Adipose tissue (tissue), 3 donors: ENCODE measurements at places on chromosomes 11 and 22. TPM values are rescaled to one million over a fixed set of nuclear protein-coding genes. Genes with fewer than 3 reads are reported as not detected.

Gene SLC22A9
- polyA plus RNA-seq = not detected

Gene HTR3B
- not detected for polyA plus RNA-seq

Gene DDTL
- polyA plus RNA-seq = 10.6 TPM

Gene A4GALT
- 5.3 TPM for polyA plus RNA-seq

Gene CRKL
- polyA plus RNA-seq = 19.8 TPM

Gene LRRC55
- polyA plus RNA-seq = 0.18 TPM

Gene MLC1
- polyA plus RNA-seq = not detected

Gene HEPN1
- 0.34 TPM for polyA plus RNA-seq

Gene FSHB
- polyA plus RNA-seq = not detected

Gene BACE1
- polyA plus RNA-seq = 10.6 TPM

Gene LRRC74B
- polyA plus RNA-seq = not detected

Gene SCGB1D2
- polyA plus RNA-seq = not detected

Gene SESN3
- 2.6 TPM for polyA plus RNA-seq

Gene LAYN
- 13.4 TPM for polyA plus RNA-seq

Gene GGA1
- 33.1 TPM for polyA plus RNA-seq

Gene UBQLN3
- polyA plus RNA-seq = not detected

Gene C22orf31
- polyA plus RNA-seq = 0.34 TPM

Gene CLTCL1
- 4.8 TPM for polyA plus RNA-seq

Gene SYT7
- 6.9 TPM for polyA plus RNA-seq

Gene VWCE
- polyA plus RNA-seq = 5.4 TPM

Gene DEFB131B
- not detected for polyA plus RNA-seq

Gene BTBD18
- polyA plus RNA-seq = not detected

Gene CD248
- 22.3 TPM for polyA plus RNA-seq

Gene CCDC87
- 0.17 TPM for polyA plus RNA-seq

Gene CDCA5
- 1.3 TPM for polyA plus RNA-seq

Gene ANO1
- polyA plus RNA-seq = 5.7 TPM

Gene GVQW3
- polyA plus RNA-seq = 2.4 TPM

Gene OR56A1
- polyA plus RNA-seq = not detected

Gene MPZL3
- 3.2 TPM for polyA plus RNA-seq

Gene MMP10
- polyA plus RNA-seq = 0.25 TPM

Gene TCN1
- 0.79 TPM for polyA plus RNA-seq

Gene SCGB2A2
- polyA plus RNA-seq = not detected

Gene TMA7B
- not detected for polyA plus RNA-seq
